Muscle of back (tissue), 13 donors: ENCODE measurements at places on chromosomes 4 and X.
A peak's percentile ranks its signal among the peaks of the same experiment; 100 is the strongest.

DNA sequence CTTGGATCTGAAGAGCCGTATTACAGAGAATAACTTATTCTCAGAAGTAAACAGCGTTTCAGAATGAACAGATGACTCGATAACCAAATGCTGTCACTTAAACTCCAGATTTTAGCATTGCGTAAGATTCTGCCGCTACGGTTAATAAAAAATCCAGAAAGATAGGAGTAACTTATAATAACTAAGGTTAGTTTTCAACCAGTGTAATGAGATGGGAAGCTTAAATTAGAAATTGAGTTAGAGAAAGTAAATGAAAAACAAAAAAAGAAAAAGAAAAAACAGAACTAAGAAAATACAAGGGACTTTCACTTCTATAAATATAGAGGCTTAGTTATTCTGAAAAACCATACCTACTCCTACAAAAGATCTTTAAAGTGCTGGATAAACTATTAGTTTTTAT lies 13.1 kb upstream of the PARM1 start:
- no peak for DNase-seq

- no peak for DNase-seq
These were observed 185.1 kb upstream of the DIPK2B start for GRCh38 chrX:45385757-45386156.

GRCh38 chr4:83701041-83701440 lies 165.1 kb downstream of the GPAT3 start:
- no peak for DNase-seq

DNA sequence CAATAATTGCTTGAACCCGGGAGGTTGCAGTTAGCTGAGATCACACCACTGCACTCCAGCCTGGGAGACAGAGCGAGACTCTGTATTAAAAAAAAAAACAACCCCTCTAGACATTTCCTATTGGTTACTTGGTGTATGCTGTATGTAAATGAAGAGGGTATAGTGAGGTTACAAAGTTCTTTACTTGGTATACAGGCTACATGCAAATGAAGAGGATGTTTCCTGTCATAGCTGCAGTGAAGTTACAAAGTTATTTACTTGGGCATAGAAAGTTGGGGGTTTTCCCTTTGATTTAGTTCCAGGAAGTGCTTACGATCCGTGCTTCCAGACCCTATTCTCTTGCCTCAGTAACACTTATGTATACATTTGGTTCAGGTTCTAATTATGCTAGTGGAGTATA lies 38.4 kb upstream of the CLNK start:
- no peak for DNase-seq

- DNase-seq = no peak
These were observed 107.2 kb upstream of the KIT start for GRCh38 chr4:54550395-54551171.

DNA sequence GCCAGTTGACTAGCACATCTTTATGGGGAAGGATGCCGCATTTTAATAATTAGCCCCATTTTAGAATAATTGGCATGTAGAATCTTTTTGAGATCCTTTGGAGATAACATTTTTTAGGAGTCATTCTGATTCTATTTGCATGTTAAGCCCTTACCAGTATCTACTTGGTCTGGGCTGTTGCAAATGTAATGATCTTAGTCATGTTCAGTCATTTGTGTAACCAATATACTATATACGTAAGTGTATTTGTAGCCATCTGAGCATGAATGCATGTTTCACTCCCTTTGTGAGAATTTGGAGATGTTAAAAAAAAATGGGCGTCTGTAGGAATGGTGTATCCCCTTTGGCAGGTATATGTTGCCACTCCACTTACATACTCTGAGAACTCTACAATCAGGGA lies 119.1 kb downstream of the TEX13A start:
- DNase-seq = no peak

GRCh38 chr4:7427361-7427760 lies 7.4 kb downstream of the PSAPL1 start:
- peak; percentile 58 for DNase-seq

GRCh38 chr4:97923096-97923495 lies 220.2 kb downstream of the STPG2 start:
- DNase-seq = no peak

GRCh38 chr4:87012265-87012953 lies 77.6 kb downstream of the AFF1 start:
- no peak for DNase-seq

DNA sequence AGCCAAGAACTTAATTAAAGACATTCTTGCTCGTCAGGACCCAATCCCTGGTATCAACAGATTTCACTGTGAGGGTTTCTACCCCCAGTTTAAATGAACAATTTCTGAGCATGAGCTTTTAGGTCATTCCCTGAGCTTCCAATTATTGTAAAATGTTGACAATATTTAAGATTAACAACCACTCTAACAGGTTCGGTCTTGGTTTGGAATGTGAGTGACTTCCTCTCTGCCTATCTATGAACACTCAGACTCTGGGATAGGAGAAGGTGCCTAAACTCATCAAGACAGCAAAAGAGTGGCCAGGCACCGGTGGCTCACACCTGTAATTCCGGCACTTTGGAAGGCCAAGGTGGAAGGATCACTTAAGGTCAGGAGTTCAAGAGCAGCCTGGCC lies 82.9 kb upstream of the TMEM150C start:
- DNase-seq = no peak

- DNase-seq = no peak
These were observed 77.4 kb upstream of the MID1 start for GRCh38 chrX:10697616-10698317.

DNA sequence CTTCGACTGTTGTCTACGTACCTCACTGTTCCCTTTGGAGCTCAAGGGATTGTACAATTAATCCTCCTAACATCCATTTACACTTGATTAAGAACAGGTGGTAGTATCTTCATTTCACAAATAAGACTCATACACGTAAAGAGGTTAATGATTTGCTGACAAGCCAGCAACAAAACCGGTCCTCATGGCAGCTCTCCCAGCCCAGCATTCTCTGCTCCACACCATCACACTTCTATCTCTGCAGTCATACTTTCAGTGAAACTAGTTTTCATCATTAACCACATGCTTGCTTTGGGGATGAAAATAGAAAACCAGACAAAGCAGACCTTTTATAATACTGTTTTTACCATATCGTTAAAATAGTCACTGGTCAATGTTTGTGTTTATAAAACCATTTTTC lies 28.7 kb upstream of the CASK start:
- DNase-seq = no peak

- no peak for DNase-seq
These were observed 1354.8 kb upstream of the IGFBP7 start for GRCh38 chr4:58465031-58465430.

DNA sequence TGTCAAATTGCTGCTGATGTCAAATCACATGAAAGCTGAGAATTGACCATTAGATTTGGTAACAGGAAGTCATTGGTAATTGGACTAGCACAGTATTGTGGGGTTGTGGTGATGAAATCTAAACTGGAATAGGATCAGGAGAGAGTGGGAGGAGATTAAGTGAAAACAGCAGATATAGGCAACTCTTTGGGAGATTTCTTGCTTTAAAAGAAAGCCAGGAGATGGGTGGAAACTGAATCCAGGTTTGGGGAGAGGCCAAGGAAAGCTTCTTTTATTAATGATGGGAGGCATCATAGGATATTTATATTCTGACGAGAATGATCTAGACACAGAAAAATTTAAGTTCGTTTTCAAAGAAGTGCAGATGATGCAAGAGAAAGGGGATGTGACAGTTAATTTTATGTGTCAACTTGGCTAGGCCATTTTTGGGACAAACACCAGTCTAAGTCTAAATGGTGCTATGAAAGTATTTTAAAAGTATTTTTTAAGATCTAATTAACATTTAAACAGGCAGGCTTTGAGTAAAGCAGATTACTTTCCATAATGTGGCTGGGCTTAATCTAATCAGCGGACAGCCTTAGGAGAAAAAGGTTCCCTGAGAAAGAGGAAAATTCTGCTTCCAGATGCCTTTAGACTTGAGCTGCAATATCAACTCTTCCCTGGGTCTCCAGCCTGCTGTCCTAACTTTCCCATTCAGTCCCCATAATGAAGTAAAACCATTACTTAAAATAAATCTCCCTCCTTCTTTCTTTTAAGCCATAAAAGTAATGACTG lies 24.7 kb downstream of the SEC24D start:
- DNase-seq = peak; percentile 72

GRCh38 chrX:52082578-52082977 lies 13.6 kb upstream of the MAGED4B start:
- no peak for DNase-seq

- DNase-seq = no peak
These were observed 999.4 kb downstream of the GLUD2 start for GRCh38 chrX:122046815-122047214.

GRCh38 chrX:129647418-129648410 lies 7.0 kb downstream of the APLN start:
- no peak for DNase-seq

DNA sequence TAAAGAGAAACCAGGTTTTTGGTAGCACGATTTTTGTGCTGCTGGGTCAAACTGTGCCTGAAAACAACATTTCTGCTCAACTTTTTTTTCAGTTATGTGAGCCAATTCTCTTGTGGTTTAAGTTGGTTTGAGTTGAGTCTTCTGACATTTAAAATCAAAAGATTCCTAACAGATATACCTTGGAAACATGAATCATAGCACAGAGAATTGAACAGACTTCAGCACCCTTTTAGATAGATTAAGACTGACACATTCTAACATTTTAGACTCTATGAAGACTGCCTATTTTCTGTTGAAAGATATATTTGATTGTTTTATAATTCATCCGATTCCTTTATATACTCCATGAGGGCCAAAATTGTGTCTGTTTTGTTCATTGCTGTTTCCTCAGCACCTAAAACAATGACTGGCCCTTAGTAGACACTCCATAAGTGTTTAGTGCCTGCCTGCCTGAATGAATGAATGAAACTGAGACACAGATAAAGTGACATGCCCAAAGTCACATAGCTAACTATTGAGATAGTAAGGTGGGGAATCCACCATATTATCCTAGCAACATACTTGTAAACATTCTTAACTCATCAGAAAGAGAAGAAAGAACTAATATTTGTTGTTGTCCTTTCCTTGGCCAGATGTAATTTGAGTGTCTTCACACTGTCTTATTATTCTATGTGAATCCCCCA lies 624.0 kb downstream of the MID1IP1 start:
- DNase-seq = no peak

- no peak for DNase-seq
These were observed 161.0 kb downstream of the CPEB2 start for GRCh38 chr4:15163284-15163645.

DNA sequence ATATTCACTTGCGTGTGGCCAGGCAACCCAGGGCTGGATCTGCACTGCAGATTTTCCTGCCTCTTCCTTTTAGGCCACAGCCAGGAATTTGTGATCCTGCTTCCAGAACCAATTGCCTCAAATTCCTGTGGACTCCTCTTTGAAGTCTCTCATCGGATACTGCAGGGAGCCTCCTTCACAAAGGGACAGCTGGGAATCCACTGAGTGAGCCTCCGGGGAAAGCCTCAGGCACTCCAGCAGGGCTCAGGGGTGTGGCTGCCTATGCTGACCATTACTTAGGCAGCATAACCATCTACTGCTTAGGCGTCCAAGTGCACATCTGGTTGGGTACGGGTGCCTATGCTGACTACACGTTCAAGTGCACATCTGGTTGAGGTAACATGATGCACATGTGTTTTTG lies 321.5 kb downstream of the NLGN4X start:
- DNase-seq = no peak

DNA sequence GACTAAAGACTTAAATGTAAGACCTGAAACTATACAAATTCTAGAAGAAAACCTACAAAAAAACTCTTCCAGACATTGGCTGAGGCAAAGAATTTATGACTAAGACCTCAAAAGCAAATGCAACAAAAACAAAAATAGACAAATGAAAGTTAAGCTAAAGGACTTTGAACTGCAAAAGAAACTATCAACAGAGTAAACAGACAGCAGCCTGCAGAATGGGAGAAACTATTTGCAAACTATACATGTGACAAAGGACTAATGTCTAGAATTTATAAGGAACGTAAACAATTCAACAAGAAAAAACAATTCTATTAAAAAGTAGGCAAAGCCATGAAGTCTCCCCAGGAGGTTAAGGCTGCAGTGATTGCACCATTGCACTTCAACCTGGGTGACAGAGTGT lies 9.1 kb downstream of the FAM47E start:
- no peak for DNase-seq

- DNase-seq = no peak
These were observed 44.2 kb downstream of the CLCN3 start for GRCh38 chr4:169664615-169665014.

DNA sequence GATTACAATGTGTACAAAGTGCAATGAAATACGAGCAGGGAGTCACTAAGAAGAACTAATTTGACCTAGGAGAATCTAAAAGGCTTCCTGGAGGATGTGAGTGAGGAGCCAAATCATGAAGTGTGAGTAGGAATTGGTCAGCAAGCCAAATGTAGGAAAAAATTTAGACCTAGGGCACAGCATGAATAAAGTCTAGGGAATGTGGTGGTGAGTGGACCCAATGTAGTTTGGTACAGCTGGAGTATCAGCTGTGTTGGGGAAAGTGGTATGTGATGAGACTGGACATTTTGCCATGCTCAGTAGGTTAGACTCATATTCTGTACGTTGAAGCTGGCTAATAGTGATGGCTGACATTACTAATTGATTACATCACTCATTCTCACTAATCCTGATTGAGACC lies 191.0 kb downstream of the AFF2 start:
- no peak for DNase-seq

- DNase-seq = peak; percentile 0
These were observed 534.4 kb upstream of the PCDH10 start for GRCh38 chr4:132614682-132615081.

DNA sequence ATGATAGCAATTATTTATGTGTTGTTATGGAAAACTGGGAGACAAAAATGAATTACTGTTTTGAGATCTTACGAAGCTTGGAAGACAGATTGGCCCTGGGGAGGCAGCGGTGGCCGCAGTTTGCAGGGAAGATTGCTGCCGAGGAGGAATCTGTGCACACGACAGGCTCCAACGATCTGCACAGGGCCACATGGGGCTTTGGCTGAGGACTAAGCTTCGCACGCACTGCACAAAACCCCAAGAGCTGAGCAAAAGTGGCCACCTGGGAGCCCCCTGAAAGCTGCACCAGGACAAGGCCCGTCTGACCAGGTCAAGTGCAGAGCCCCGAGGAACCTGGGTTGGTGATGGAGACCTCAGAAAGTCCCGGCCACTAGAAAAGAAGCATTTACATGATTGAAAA lies 5.2 kb upstream of the PDE6B start:
- no peak for DNase-seq

DNA sequence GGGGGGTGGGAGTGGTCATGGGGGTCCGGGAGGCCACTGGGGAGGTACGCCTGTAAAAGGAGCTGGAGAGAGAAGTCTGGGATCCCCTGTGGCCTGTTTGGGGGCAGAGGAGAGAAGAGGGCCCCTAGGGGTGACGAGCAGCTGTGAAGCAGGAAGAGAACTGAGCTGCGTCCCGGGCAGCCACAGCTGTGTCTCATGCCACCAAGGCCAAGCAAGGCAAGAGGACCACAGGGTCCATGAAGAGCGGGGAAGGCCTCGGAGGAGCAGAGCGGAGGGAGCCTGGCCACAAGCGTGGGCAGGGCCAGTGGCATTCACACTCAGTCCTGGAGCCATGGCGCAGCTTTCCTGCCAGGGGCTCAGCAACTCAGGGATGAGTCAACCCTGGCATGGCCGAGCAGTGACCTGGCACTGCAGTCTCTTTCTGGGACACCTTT lies 13.6 kb upstream of the NAT8L start:
- DNase-seq = no peak
